ENCODE measurements at places on chromosomes 6 and 20.

- no peak for DNase-seq
Measured at GRCh38 chr6:146289816-146290588, 253.6 kb upstream of the RAB32 start.

DNA sequence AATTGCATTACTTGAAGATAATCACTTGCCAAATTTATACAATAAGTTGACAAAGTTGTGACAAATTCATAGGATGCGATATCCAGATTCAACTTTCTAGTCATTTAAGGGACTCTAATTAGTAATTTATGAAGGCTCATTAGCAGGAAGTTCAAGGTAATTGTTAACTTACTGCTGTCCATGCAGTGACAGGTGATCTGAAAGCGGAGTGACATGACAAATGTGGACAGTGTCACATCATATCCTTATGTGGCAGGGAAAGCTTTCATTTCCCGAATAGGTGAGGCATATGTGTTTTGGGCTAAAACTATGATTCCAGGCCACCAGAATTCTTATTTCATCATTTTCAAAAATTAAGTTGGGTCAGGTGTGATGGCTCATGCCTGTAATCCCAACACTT lies 115.9 kb upstream of the BMP2 start:
- no peak for DNase-seq

- no peak for DNase-seq
Measured at GRCh38 chr6:52551483-52552277, 25.2 kb downstream of the TRAM2 start.

GRCh38 chr6:26459023-26459810 lies 1.5 kb downstream of the BTN2A1 start:
- no peak for DNase-seq

GRCh38 chr20:46054606-46055005 lies 25.6 kb downstream of the SLC12A5 start:
- DNase-seq, result no peak

DNA sequence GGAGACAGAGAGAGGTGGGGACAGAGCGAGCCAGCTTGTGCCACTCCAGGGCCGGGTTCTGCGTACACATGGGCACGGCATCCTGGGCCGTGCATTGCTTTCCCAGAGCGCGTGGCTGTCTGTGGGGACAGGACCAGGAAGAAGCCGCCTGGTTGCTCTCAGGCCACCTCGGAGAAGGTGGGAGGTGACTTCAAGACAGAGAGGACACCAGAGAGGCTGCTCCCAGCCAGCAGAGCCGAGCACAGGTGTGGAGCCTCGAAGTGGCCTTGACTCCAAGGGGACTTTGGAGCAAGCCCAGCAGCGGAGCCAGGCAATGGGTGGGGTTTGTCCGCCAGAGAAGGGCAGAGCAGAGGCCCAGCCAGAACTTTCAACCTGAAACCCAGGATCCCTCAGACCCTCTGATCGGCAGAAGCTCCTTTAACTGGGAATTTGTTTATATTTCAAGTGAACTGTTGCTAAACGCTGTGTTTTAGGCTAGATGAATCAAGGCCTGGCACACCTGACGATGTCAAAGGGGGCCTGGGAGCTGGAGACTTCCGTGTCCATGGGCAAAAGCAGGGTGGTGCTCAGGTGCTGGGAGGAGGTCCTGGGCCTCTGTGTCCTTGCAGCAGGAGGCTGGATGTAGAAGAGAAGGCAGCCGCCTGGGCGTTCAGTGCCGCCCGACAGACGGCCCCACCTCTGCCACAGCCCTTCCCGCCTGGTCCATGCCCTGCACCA lies 262.1 kb downstream of the DLL1 start:
- DNase-seq, result no peak

DNA sequence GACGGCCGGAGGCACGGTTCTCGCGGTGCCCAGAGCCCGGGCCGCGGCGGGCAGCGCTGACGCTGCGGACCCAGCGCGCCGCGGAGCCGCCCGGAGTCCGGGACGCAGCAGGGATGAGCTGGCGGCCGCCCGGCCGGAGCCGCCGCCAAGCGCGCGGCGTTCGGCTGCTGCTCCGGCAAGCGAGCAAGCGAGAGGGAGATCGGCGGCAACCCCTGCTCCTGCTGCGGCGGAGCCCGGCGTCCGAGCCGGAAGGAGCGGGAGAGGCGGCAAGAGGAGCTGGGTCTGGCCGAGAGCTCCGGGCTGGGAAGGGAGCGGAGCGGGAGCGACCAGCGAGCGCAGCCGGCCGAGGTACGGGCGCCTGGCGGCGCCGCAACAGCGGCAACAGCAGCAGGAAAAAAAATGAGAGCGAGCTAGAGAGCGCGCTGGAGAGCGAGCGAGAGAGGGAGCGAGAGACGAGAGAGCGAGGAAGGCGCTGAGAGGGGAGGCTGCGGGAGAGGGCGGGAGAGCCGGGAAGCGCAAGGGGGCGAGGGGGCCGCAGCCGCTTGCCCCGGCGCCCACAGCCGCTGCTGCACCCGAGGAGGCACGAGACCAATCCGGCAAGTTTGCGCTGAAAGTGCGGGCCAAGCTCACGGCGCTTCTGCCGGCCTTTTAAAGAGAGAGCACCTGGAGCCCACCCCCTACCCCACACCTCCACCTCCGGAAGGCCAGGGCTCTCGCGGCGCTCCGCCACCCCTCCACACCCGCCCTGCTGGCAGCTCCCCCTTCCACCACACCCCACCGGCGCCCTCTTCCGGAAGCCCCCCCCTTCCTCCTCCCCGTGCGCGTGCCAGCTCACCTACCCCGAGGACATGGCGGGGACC lies 496 bp downstream of the GRM4 start:
- DNase-seq, result peak; percentile 80

GRCh38 chr6:17985934-17986655 lies 1.3 kb downstream of the KIF13A start:
- DNase-seq, result no peak

DNA sequence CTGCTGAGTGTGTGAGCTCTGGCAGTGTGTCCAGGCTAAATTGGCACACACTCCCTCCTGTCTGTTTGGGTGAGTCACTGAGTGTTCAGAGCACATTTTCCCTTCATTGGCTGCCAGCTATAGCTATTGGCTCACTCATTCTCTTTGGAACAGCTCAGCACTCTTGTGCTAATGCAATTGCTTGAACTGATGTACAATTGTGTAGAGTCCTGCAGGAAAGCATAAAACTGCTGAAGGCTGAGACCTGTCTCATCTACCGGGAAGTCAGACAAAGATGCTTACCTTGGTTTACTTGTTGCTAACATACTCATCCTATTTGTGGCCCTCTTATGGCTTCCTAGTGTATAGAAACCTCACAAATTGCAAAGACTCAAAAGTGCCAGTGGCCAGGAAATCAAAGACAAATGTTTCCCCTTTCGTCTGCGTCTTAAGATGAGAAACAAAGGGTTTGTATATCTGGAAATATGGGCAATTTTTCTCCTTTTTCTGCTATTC lies 351.0 kb downstream of the BCKDHB start:
- no peak for DNase-seq

DNA sequence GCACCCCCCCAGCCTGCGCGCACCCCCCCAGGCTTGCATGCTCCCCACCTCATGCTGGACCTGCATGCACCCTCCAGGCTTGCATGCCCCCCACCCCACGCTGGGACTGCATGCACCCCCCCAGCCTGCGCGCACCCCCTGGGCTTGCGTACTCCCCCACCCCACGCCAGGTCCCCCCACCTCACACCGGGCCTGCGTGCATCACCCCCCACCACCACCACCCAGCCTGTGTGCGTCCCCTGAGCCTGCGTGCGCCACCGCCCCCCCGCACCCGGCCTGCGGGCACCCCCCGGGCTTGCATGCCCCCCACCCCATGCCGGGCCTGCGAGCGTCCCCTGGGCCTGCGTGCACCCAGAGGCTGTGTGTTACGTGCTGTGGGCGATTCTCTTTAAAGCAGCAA lies 61.0 kb upstream of the SLCO4A1 start:
- DNase-seq, result no peak
